ENCODE measurements at places on chromosomes 5 and 9.

GRCh38 chr5:1687301-1687970 lies 112.2 kb downstream of the MRPL36 start:
- no peak for DNase-seq

- peak; percentile 76 for DNase-seq
These were observed 60.2 kb upstream of the SLC2A8 start for GRCh38 chr9:127336506-127337352.

DNA sequence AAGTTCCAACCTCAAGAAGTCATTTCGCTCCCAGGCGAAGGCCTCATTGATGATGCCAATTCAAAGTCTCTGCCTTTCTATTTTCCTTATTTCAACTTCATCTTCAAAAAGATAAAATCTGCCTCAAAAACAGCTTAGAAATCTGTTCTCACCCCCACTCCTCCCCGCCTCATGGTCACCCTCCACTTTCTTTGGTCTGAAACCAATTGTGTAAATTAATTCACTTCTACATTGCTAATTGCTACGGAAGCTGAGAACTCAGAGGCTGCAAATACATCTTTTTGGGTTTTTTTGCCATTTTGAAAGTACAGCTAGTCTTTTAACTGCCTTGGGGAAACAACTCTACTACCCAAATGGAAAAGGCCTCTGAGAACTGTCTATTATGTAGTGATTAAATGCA lies 350.0 kb upstream of the SLC24A2 start:
- no peak for DNase-seq

DNA sequence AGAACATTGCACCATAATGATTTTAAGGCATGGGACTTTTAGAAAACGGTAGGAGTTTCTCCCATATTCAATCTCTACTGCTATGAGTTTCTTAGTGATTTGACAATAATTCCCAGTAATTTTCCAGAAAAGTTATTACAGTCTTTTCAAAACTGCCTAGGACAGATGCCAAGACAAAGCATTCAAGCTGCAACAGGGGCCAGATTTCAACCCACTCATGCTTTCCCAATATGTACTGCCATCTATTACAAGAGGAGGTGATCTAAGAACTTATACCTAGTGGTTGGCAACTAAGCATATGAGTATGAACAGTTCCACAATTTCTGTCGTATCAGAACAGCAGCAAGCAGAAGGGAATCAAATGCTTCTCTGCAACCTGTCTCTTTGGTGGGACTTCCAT lies 95.1 kb upstream of the TMED7 start:
- DNase-seq = no peak

DNA sequence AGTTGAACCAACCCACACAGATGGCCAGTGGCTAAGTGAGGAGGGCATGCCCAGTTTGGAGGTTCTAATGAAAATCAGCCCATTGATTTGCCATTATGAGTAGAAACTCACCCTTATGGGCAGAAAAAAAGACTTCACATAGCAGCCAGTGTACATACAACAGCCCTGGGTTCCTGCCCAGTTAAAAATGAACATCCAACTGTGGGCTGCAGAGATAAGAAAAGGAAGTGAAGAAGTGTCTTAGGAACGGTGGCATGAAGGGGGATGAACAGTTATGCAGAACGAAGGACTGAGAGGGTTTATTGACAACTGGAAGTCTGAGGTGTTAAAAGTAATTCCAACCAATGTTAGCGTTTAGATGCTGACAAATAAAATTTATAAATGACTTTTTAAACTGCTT lies 118.4 kb downstream of the MARCHF3 start:
- DNase-seq = no peak

GRCh38 chr5:116320486-116320885 lies 235.7 kb downstream of the COMMD10 start:
- no peak for DNase-seq

- no peak for DNase-seq
These were observed 25.4 kb upstream of the TCF7 start for GRCh38 chr5:134088994-134089560.

All from left forelimb (tissue), 1 donor.